Stimulated activated CD4-positive, alpha-beta T cell treated with anti-CD3 and anti-CD28 coated beads, Interleukin-1b, Interleukin-23, amount 100 ng/mL, for 1 hour (primary cell): ENCODE measurements at places on chromosomes 3 and 15.

DNA sequence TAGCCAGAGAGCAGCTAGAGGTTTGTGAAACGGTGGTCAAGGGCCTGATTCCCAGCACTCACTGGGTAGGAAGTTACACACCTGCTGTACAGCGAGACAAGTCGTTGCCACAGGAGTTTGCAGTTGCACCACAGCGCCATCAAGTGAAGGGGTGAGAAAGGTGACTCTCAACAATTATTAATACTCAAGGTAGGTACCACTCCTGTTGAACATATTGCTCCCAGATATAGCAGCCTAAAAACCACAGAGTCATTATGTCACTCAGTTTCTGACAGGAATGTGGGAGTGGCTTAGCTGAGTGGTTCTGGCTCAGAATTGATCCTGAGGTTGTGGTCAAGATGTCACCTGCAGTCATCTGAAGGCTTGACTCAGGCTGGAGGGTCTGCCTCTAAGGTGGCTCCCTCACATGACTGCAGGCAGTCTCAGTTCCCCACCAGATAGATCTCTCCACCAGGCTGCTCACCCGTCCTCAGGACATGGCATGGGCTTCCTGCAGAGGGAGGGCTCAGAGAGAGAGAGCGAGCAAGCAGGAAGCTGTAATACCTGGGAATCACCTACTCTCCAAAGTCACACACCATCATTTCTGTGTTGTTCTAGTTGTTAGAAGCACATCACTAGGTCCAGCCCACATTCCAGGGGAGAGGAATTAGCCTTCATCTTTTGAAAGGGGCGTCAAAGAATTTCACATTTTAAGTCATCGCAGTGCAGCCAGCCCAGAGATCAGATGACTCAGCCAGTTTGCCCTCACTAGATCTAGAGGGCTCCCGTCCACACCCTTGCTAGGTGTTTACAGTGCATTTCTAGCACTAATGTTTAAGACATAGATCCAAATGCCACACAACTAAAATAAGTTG lies 17.0 kb upstream of the ANO10 start:
- DNase-seq, result no peak

DNA sequence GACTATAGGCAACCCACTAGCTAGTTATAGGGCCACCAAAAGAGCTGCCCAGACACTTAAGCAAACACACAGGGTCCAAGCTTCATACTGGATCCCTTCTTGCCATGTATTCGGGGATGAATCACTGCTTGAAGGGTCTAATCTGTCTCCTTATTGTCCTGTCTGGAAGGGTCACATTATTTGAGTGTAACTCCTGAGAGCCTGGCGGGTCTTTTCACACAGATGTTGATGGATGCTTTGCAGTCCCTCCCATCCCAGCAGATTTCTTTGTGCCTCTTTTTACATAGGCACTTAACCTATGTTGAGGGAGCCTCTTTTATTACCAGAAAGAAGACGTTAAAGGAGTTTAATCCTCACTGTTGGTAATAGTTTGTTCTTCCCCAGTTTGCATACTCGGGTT lies 56.6 kb downstream of the BBX start:
- no peak for DNase-seq

DNA sequence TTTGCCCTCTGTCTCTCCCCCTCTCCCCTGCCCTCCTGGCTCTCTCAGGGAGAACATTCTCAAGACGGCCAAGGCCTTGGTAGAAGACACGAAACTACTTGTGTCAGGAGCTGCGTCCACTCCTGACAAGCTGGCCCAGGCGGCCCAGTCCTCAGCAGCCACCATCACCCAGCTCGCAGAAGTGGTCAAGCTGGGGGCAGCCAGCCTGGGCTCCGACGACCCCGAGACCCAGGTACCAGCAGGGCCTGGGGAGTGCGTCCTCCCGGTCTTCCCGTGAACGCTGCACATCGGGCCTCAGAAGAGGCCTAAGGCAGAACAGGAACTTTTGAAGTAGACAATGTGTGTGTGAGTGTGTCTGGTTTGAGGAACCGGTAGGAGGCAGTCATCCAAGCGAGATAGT lies 245.4 kb upstream of the TPM1 start:
- no peak for DNase-seq

DNA sequence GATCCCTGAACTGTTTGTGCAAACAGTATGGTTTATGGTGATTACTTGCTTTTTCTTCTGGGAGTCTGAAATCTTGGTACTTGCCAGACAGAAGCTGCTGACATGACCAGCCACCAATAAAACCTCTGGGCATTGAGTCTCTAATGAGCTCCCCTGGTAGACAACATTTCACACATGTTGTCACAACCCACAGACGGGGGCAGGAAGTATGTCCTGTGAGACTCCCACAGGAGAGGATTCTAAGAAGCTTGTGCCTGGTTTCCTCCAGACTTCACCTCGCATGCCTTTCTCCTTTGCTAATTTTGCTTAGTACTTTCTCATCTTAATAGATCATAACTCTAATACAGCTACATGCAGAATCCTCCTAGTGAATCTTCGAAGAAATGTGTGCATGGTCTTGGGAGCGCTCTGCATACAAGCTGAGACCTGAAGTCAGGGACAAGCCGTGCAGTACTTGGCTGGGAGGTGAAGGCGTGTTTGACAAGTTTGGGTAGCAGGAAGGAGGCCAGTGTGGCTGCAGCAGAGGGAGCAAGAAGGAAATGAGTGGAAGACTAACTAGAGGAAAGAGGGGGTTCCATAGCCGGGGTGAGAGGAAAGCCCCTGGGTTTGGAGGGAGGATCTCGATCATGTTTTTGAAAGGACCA lies 49.0 kb downstream of the B3GNT5 start:
- DNase-seq, result no peak

DNA sequence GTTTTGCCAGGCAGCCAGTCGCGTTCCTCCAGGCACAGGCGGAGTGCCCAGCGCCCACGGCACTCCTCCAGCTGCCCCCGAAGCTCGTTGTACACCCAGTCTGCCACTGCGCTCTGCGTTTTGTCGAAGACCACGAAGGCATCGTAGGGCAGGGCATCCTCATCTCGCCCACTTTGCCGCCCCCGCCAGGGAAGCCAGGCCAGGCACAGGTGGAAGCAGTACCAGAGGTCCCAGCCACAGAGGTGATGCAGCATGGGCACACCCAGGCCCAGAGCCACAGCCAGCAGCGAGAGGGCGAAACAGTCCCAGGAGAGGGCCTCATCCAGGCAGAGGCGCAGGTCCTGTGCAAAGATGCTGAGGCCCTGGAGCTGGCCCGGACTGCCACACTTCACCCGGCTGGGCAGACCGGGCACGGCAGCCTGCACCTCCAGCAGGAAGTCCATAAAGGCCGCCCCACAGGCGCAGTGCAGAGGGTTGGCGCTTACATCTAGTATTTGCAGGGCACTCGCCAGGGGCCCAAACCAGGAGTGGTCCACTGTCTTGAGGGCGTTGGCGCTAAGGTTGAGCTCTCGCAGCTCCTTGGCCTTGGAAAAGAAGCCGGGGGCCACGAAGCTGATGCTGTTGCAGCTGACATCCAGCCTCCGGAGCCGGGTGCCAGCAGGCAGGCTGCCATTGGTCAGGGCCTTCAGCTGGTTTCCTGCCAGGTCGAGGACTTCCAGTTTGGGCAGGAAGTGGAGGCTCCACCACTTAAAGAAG lies 3.7 kb downstream of the TLR9 start:
- DNase-seq, result no peak

DNA sequence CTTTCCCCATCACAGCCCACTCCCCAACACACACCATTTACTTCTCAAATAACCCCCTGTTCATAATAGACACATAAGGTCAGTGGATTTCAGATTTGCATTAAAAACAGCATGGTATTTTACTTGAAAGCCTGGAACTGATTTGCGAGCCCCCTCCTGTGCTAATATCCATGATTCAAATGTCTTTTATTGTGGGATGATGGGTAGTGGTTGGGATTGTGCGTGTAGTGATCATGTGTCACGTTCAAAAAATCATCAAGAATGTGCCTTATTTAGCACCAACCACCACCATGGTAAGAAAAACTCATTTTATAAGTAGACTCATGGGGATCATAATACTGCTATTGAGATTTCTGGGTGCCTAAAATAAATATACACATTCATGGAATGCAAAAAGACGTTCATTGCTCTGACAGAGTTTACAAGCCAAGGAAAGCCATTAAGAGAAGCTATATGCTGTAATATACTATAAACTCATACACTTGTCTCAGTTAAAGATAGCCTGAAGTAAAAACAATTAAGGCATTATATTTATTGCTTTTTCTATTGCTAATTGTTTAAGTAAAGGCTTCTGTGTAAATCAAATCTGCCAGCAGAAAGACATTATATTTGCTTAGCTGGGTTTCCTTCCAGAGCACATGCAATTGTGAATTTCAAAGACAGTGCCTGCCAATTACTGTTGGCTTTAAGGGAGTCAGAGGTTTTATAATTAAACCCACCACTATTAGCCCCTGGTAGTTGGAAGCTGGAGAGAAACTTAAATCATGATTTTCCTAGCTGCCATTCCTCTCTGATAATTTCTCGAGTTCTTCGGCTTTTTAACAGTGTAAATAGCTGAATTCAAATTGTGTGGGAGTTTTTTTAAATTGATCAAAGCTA lies 4.0 kb downstream of the TRAT1 start:
- no peak for DNase-seq

DNA sequence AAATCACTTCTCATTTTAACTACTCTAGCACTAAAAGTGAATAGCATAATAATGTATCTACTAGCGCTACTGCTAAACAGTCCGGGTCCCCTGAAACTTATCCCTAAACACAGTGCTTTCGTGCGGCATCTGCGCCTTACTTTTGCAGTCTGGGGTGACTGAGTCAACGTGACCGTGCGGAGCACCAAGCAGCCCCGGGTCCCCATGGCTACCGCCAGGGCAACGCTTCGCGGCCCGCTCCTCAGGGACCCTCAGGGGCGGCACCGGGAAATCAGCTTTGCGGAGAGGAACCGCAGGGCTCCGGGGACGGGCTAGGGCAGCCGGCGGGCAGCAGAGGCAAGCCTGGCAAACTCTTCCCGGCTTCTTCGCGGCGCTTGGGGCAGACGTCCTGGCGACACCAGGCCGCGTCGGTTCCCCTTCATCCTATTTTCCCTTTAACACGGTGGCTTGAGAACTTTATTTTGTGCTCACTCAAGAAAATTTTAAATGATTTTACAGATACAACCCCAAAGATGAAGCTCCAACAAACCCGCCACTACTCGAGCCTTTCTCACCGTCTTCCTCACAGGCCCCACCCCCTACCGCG lies 757 bp upstream of the DIPK2A start:
- no peak for DNase-seq

- no peak for DNase-seq
These were observed 96.1 kb downstream of the MCTP2 start for GRCh38 chr15:94327356-94327936.

- no peak for DNase-seq
These were observed 1.3 kb downstream of the EIF2AK4 start for GRCh38 chr15:39935241-39935640.
